ENCODE measurements at places on chromosomes 7 and 10.

- H3K4me3 ChIP-seq: no peak overlapping the region
- H3K4me1 ChIP-seq: no peaks in the 10 kb centered on the region
- no peak overlapping the region for H3K27ac ChIP-seq
- no peaks in the 10 kb centered on the region for H3K27me3 ChIP-seq
These were observed 13.2 kb downstream of the BAIAP2L1 start for GRCh38 chr7:98387544-98388226.

DNA sequence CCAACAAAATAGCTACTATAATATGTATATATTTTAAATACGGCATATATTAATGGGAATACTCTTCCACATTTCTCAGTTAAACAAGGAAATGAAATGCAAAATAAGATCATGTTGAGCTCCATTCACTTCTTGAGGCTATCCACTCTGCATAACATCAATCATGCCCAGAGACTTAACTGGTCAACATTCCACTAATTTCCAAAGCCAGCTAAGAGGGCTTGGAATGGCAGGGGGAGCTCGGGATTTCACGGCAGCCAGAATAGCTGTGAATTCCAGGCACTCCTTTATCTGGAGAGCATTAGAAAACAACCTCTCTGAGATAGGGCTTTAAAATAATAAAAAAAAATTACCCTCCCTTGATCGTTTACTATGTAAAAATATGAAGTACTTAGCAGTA is 194.9 kb upstream of the CDCA7L start:
- no peaks in the 10 kb centered on the region for H3K27me3 ChIP-seq
- H3K4me1 ChIP-seq: no peaks in the 10 kb centered on the region
- H3K36me3 ChIP-seq: no peaks in the 10 kb centered on the region
- H3K27ac ChIP-seq: no peak overlapping the region
- DNase-seq: no peak

DNA sequence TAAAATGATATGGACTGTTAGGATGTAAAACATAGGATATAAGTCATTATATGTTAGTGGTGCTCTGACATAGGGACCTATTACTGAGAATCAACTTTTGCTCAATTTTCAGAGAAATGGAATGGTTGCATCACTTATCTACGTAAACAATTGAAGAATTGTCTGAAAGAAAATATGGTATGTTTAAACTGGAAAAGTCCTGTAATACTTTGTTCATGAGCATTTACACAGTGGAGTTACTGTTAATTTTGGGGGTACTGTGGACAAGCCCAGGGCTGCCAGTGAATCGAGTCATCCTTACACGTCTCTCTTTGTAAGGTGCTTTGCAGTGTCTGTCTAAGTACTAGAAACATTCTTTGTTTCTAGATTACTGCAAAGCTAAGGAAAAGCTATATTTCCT is 152.0 kb downstream of the ZNF22 start:
- no peak overlapping the region for H3K4me3 ChIP-seq
- H3K4me1 ChIP-seq: no peaks in the 10 kb centered on the region
- H3K36me3 ChIP-seq: no peaks in the 10 kb centered on the region
- no peak for DNase-seq

GRCh38 chr10:43293677-43294057 is 26.8 kb upstream of the RASGEF1A start:
- no peaks in the 10 kb centered on the region for H3K36me3 ChIP-seq
- DNase-seq: no peak
- H3K27me3 ChIP-seq: no peaks in the 10 kb centered on the region
- H3K27ac ChIP-seq: peak overlapping the region; percentile 73
- H3K4me3 ChIP-seq: no peak overlapping the region
- peaks cover 48% of the 10 kb centered on the region for H3K4me1 ChIP-seq

GRCh38 chr10:29438271-29438670 is 149.4 kb downstream of the LYZL1 start:
- H3K27me3 ChIP-seq: no peaks in the 10 kb centered on the region
- DNase-seq: no peak
- no peak overlapping the region for H3K4me3 ChIP-seq
- no peaks in the 10 kb centered on the region for H3K4me1 ChIP-seq
